ENCODE measurements at places on chromosomes 1 and 21. TPM values are rescaled to one million over a fixed set of nuclear protein-coding genes. Genes with fewer than 3 reads are reported as not detected.

Gene FAM229A
- total RNA-seq, result 21.6 TPM

DNA sequence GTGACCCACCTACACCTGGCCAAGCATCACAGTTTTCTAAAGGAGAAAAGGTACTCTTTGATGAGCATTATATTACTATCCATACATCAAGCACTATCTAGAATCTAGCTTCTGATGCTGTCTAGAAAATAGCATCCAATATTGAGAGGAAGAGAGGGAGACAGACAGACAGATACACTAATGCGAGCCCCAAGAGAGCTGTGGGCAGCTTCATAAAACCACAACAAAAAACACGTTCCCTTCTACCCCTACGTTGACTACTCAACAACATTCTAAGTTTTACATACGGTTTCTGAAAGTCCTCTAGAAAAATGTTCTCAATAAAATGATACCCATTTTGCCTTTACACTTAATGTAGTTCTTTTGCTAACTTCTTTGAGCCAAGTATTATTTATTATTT, 221.8 kb downstream of the SLC45A1 start:
- ATAC-seq, result no peak

Gene CAMSAP2
- total RNA-seq, result 5.3 TPM

DNA sequence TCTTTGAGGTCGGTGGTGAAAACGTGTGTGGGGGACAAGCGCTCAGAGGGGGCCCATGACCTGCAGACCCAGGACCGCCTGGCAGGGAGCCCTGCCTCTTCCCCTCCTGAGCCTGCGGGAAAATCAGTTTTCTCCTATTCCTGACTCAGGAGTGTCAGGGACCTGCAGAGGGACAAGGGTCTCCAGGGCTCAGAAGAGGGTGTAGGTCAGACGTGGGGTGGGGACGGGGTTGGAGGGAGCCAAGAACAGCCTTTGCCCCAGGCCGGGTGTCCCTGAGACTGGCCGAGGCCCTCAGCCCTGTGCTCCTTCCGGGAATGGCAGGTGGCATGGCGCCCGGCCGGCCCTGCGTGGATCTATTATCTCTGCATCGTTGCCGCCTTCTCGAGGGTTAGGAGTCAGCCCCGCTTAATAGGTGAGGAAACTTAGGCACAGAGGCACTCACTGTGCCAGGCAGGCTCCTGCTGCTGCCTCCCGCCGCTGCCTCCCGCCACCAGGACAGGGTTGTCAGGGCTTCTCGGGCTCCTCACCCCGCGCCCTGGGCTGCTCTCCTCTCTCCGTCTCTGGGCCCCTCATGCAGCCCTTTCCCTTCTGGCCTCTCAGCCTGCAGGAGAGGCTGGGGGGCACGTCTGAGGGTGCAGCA, 37.5 kb downstream of the AJAP1 start:
- no peak for ATAC-seq

GRCh38 chr21:14267076-14267475, 51.1 kb downstream of the RBM11 start:
- no peak for ATAC-seq

GRCh38 chr1:210070531-210070930, 132.5 kb downstream of the SYT14 start:
- no peak for ATAC-seq

GRCh38 chr21:32211306-32211705, 67.5 kb downstream of the MIS18A start:
- no peak for ATAC-seq

Gene TESK2
- 8.9 TPM for total RNA-seq

- no peak for ATAC-seq
Measured at GRCh38 chr1:232764458-232765251, 40.6 kb upstream of the MAP10 start.

- no peak for ATAC-seq
Measured at GRCh38 chr1:226417830-226418546, 10.1 kb upstream of the PARP1 start.

DNA sequence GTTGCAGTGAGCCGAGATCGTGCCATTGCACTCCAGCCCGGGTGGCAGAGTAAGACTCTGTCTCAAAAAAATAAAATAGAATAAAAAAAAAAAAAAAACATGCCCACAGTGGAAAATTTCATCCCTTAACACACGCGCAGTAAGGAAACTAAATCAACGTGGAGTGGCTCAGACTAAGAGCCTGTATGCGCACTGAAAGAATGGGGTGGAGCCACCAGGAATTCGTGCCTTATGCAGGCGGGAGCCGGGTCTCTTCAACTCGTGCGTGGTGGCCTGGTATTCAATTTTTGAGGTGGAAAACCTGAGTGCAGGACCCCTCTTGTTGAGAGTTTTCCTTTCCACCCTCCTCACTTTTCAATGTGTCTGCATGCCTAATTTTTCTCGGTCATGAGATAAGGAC, 22.1 kb upstream of the CREG1 start:
- ATAC-seq, result no peak

GRCh38 chr1:200654660-200655059, 15.0 kb downstream of the DDX59 start:
- peak; percentile 33 for ATAC-seq

DNA sequence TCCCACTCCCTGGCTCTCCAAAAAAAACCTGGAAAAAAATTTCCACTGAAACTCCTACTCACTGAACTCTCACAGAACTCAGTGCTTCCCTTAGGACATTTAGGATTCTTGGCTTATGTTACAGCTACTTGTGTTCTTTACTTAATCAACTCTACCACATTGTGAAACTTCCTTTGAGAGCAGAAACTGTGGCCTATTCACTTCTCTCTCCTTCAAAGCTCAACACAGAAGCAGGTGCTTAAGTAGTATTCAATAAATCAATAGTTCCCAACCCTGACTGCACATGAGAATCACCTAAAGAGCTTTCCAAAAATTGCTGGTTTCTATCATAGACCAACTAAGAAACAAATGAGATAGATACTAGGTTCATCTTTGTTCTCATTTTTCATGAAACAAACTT, 67.9 kb upstream of the DMRTA2 start:
- no peak for ATAC-seq

Data from activated T-helper 17 cell treated with anti-CD3 and anti-CD28 coated beads, Interleukin-2, amount 50 U/mL, for 72 hours (primary cell).